ENCODE measurements at places on chromosomes 5 and 9. TPM values are rescaled to one million over a fixed set of nuclear protein-coding genes. Genes with fewer than 3 reads are reported as not detected.

DNA sequence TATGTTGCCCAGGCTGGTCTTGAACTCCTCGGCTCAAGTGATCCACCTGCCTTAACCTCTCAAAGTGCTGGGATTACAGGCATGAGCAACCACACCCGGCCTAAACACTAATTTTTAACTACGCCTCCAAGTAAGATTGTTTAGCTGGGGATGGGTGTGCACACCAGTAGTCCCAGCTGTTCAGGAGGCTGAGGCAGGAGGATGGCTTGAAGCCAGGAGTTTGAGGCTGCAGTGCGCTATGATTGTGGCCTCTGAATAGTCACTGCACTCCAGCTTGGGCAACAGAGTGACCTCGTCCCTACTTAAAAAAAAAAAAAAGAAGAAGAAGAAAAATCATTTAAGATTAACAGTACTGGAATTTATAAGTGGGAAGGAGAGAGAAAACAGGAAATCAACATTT lies 90.8 kb upstream of the NR5A1 start:
- DNase-seq = no peak

DNA sequence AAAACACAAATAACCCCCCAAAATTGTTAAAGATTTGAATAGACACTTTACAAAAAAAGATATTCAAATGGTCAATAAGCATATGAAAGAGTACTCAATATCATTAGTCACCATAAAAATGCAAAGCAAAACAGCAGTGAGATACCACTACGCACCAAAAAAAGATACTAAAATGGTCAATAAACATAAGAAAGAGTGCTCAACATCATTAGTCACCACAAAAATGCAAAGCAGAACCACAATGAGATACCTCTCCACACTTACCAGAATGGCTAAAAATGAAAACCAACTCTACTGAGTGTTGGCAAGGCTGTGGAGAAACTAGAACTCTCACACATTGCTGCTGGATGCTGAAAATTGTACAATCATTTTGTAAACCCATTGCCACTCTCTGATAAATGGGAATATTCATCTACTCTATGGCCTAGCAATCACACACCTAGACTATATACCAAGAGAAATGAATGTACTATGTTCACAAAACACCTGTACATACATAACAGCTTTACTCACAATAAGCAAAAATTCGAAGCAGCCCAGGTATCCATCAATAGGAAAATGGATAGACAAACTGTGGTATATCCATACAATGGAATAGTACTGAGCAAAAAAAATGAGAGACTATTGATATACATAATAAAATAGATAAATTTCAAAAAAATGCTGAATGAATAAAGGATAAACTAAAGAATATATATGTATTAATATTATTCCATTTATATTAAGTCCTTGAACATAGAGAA lies 205.0 kb upstream of the DAPK1 start:
- DNase-seq = no peak

GRCh38 chr5:307306-307705 lies 14.2 kb upstream of the AHRR start:
- DNase-seq = no peak

DNA sequence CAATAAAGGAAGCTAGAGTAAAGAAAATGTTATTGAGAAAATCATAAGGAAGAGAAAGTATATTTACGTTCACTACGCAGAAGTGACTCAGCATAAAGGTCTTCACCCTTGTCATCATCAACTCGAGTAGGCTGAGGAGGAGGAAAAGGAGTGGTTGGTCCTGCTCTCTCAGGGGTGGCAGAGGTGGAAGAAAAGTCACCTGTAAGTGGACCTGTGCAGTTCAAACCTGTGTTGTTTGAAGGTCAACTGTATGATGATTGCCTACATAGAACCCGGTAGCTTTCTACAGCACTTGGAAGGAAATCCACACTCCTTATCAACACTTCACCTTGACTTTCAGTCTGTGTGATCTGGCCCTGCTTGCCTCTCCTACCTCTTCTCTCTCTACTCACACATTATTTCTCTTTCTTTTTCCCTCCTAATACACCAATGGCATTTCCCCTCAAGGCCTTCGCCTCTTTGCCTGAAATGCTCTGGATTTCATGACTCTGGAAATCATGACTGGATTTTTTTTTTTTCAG lies 109.3 kb upstream of the CPEB4 start:
- no peak for DNase-seq

DNA sequence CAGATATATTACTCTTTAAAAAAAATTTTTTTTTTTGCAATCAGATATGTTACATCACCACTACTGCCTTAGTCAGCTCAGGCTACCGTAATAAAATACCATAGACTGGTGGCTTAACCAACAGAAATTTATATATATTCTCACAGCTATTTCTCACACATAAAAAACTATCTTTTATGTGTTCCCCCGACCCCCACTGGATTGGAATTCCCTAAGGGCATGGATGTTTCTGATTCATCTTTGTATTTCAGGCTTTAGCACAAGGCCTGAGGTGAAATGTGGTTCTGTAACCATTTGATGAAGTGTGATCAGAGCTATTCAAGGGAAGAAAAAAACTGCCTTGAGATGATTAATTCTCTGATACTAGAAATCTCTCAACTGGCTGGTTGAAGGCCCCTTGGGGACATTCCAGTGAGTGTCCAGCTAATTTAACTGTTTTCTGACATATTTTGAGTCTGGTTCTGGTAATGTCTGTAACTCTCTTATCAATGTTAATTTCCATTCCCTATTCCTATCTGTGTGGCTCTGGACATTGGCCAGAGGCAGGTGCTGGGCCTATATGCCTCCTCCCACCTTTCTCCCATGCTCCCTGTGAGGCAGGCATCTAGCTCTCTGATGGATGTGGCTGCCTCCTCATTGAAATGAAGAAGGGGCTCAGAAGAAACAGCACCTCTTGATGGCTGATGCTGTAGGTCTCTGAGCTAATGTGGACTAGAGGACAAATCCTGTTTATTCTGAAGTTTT lies 2.5 kb downstream of the CD14 start:
- no peak for DNase-seq

DNA sequence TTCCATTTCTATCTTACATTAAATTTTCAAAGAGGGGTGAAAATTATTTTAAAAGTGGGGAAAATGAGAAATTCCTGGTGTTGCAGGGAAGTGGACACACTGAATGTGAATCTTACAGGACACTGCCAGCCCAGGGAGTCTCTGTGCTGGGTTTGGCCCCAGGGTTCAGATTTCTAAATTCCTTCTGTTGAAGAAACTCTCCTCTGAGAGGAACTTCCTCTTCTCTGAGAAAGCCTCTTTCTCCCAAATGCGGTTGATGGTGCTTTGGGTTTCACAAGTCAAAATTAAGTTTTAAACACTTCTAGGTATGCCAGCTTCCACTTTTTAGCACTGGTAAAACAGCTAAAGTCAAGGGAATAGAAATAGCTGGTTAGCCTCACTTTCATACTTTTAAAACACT lies 317.9 kb upstream of the ITGA1 start:
- no peak for DNase-seq

DNA sequence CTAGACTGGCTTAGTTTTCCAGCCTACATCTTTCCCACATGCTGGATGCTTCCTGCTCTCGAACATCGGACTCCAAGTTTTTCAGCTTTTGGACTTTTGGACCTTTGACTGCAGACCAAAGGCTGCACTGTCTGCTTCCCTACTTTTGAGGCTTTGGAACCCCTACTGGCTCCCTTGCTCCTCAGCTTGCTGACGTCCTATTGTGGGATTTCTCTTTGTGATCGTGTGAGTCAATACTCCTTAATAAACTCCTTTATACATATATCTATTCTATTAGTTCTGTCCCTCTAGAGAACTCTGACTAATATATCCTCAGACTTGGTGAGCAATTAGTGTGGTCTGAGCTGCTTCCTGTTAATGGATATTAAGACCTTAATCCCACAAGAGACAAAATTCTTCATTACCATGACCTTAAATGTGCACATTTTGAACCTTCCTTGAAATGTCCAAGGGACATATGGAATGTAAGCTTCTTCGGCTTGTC lies 752.9 kb downstream of the CDH18 start:
- DNase-seq = no peak

DNA sequence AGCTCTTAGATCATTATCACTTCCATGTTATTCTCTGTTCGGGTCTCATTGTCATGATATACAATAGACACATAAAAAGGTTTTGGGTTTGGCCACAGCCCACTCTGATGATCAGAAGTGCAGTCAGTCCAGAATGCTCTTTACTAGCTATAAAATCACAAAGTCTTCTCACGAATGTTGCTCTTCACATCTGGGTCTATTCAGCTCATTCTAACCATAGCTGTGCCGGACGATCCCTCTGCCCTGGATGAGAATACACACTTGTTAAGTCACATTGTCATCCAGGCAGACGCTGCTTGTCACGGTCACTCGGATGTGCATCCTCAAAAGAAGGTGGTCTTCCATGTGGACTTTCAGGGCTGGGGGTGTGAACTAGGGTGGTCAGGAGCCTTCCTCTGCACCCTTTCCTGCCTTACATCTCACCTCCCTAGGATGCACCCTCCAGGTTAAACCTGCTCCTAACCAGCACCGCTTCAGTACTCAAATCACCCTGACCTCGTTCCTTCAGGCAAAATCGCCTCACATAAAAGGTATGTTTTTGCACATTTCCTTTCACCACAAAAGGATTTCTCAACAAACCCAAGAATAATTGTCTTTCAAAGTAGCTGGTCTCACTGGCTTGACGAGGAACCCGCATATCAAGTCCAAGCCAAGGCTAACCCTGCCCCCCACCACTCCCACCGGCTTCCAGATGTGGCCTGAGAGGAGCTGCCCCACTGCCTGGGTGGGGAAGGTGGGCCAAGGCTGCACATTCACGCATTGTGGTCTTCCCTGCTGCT lies 21.9 kb downstream of the ANKH start:
- DNase-seq = no peak

- DNase-seq = no peak
Measured at GRCh38 chr9:122159925-122160246, 178 bp downstream of the MORN5 start.

- DNase-seq = peak; percentile 32
Measured at GRCh38 chr5:134020188-134020587, 15.4 kb upstream of the VDAC1 start.

DNA sequence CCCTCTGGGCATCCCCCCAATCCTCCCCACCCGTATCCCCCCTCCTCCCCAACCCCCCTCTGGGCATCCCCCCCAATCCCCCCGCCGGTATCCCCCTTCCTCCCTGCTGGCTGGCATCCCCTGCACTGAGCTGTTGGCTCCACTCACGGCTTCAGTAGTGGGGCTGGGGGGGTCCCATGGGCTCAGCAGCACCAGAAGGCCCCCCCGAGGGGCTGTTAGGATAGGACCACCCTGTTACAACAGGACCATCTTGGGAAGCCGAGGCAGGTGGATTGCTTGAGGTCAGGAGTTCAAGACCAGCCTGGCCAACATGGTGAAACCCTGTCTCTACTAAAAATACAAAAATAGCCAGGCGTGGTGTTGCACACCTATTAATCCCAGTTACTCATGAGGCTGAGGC lies 42.4 kb downstream of the EXD3 start:
- DNase-seq = no peak

- DNase-seq = no peak
Measured at GRCh38 chr5:159947708-159948358, 31.6 kb downstream of the ADRA1B start.

DNA sequence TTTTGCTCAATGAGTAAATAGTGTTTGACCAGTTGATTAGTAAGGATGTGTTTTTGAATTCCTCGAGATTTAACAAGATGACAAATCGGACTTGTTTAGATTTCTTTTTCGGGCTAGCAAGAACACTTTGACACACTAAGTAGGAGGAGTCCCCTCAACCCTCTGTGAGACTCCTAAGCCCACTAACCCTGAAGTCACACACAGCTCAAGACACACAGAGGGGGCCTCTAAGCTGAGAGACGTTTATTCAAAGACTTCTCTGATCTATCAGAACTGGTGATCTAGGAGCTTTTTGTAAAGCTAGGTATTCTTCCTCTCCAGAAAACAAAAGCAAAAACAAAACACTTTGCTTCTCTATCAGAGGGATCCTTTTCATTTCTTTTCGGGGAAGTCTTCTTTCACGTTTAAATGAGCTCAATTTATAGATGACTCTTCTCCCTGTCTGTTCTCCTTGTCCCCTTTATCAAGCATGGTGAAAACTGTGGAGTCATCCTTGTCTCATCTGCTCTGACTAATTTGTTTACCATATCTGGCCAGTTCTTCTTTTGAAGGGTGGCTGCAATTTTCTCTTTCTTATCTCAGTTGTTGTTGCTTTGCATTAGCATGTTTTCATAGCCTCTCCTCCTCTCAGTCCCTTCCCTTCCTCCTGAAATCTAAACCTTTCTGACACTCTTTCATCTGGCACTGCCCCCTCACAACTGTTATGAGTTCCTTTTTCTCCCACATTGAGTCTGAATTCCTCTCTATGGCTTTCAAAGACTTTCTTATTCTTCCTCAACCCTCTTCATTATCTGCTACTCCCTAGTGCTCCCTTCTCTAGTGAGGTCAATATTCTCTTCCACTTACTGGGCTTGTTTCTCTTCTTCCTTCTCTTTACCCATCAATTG lies 68.5 kb upstream of the RAI14 start:
- DNase-seq = no peak

GRCh38 chr5:154351566-154351965 lies 94.2 kb upstream of the SAP30L start:
- DNase-seq = no peak

DNA sequence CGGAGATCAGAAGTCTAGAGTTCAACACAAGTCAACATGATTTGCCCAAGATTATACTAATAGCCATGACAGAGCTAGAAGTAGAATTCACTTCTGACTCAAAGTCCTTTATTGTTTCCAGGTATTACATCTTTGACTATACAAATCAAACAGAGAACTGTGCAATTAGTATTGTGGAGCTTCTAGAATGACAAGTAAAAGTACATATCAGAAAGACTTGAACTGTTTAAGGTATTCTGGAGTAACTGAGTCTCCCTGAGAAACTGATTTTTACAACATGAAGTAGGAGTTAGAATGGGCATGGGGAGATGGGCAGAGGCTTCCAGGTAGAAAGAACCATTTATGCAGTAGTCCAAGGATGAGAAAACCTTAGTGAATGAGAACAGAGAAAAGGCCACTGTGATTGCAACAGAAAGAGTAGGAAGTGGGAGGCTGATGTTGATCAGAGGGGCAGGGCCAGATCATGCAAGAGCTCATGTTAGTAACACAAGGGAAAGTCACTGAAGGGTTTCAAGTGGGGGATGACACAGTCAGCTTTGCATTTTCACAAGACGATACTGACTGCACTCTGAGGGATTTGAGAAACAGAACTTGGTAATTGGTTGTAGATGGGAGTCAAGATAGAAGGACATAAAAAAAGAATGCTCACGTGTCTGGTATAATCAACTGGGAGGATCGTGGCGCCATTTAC lies 280.7 kb downstream of the RFX3 start:
- no peak for DNase-seq

The PCDHB13 gene
- polyA plus RNA-seq = 0.11 TPM

The ITGA2 gene
- polyA plus RNA-seq = 0.24 TPM

The NANS gene
- 52.2 TPM for polyA plus RNA-seq

The AGXT2 gene
- 50.1 TPM for polyA plus RNA-seq

The CEMIP2 gene
- 18.8 TPM for polyA plus RNA-seq

The CDH9 gene
- polyA plus RNA-seq = not detected

The UIMC1 gene
- 7.1 TPM for polyA plus RNA-seq

The PSIP1 gene
- 13.1 TPM for polyA plus RNA-seq

The CATSPER3 gene
- 0.35 TPM for polyA plus RNA-seq
